Kidney tubule cell (primary cell): ENCODE measurements at places on chromosomes 1 and 21.

DNA sequence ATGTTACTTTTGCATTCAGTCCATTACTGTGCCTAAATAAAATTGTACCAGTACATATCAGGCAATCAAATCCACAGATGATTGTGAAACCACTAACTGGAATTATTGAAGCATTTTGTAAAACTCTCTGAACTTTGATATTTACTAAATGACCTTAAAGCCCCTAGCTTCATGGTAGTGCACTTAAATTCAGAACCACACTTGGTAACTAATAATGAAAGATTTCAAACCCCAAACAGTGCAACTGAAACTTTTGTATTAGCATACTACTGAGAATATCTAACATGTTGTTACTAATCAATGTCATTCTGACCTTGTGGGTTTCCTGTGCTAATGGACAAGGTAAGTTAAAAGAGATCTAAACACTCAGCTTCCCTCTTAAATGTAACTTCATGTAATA lies at the start of gene CFHR3:
Gene CFHR3 (plus strand): TSS at position 238 of the 400 bp plus-strand sequence. CDS start 47 bp downstream, at position 285.
- DNase-seq = no peak

- no peak for DNase-seq
These were observed 7.1 kb upstream of the SFT2D2 start for GRCh38 chr1:168218658-168219057.

DNA sequence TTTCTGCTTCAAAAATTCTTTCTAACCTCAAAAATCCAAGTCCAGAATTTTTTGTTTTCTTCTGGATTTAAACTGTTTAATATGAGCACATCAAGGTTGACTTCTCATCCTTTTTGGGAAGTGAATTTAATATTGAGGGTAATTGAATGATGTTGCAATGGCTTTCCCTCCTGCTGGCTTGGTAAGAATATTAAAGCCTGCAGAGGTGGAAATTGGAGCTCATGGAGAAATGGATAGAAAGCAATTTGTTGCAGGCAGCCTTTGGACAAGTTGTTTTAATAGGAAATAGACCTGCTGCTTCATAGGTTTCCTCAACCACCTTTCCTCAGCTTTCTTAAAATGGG lies 124.7 kb downstream of the SYT2 start:
- no peak for DNase-seq

GRCh38 chr1:39898648-39899603 lies 2.8 kb downstream of the MYCL start:
- no peak for DNase-seq

DNA sequence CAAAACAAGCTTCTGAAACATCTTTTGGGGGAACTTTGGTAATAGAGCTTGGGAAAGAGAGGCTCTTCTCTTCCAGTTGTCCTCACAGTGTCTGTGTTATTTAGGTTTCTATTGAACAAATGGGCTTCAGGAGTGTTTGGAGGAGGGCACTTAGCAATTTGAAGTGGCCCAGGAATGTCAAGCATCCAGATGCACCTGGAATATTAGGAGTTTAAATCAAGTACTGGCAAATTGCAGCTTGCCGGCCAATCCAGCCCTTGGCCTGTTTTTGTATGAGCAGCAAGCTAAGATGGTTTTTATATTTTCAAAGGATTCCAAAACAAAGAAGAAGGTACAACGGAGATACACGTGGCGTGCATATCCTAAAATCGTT lies 94.7 kb downstream of the CCDC185 start:
- DNase-seq = no peak

DNA sequence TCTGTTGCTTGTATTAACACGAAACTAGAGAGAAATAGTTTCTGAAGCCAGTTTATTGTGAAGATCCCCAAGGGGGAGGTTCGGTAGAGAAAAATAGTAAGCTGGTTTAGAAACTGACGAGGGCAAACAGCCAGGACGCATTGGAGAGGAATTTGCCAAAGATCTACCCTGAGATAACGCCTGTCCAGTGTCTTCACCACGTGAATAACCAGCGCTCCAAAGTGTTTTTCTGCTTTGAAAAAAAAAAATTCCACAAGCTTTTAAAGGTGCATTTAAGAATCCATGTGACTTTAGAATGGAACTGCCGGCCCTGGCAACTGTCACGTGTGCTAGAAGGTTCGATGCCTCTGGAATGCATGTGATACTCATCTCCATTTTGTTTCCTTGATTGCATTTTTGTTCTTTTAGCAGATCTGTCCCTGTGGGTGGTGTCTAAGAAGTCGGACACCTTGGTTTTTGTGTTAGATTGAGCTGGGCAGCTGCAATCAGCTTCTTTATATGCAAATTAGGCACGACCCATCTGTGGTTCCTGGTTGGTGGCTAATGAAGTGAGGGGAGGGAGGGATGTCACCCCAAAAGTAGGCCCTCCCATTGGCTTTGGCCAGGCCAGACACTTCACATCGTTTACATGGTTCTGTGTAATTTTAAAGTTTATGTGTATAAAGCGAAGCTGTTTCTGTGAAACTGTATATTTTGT lies 1.3 kb upstream of the THAP3 start:
- no peak for DNase-seq

- DNase-seq = peak; percentile 60
These were observed 29.3 kb upstream of the ZBTB21 start for GRCh38 chr21:42039470-42039901.

- DNase-seq = no peak
These were observed 85.2 kb upstream of the RUNX1 start for GRCh38 chr21:35134309-35134708.
